Activated CD4-positive, alpha-beta T cell treated with anti-CD3 and anti-CD28 coated beads for 36 hours (primary cell): ENCODE measurements at places on chromosomes 13 and 19. TPM values are rescaled to one million over a fixed set of nuclear protein-coding genes. Genes with fewer than 3 reads are reported as not detected.

- H3K27me3 ChIP-seq, result no peaks in the 10 kb centered on the region
- H3K27ac ChIP-seq, result no peak overlapping the region
- H3K4me3 ChIP-seq, result no peak overlapping the region
- DNase-seq, result no peak
- H3K36me3 ChIP-seq, result peaks cover 57% of the 10 kb centered on the region
- H3K4me1 ChIP-seq, result no peaks in the 10 kb centered on the region
Measured at GRCh38 chr19:33484226-33484774, 37.3 kb downstream of the PEPD start.

GRCh38 chr13:108281901-108282300 lies 12.4 kb downstream of the TNFSF13B start:
- no peaks in the 10 kb centered on the region for H3K36me3 ChIP-seq
- no peak overlapping the region for H3K27ac ChIP-seq
- no peak overlapping the region for H3K4me3 ChIP-seq
- H3K27me3 ChIP-seq, result no peaks in the 10 kb centered on the region
- no peaks in the 10 kb centered on the region for H3K4me1 ChIP-seq
- no peak for DNase-seq

DNA sequence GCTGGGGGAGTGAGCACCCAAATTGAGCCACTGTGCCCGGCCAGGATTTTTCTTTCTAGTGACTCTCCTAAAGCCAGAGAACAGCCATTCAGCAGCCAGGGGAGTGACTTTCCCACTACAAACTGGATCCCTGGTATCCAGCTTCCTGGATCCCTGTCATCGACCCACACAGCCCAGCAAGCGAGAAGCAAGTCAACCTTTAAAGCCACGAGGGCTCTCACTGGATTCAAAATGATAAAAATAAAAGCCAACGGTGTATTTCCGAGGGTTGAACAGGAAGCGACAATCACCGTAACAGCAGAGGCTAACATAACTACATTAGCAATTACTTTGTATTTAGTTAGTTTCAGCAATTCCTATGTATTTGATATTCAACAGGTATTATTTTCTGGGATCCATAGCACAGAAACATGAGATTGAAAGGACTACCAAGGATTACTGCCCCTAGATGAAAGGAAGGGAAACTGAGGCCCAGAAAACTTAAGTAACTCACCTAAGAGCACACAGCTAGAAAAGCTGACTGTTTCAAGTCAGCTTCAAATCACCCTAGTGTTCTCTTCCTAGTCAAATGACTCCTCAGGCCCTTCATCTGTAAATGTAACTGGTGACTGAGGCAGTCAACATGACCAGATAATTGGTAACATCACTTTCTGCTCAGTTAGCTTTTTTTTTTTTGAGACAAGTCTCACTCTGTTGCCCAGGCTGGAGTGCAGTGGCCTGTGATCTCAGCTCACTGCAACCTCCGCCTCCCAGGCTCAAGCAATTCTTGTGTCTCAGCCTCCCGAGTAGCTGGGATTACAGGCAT lies 2.7 kb downstream of the RFX1 start:
- peak; percentile 49 for DNase-seq
- H3K4me1 ChIP-seq, result peaks cover 53% of the 10 kb centered on the region
- H3K4me3 ChIP-seq, result peak overlapping the region; percentile 60
- no peaks in the 10 kb centered on the region for H3K27me3 ChIP-seq
- peak overlapping the region; percentile 96 for H3K27ac ChIP-seq

- no peak overlapping the region for H3K4me3 ChIP-seq
- H3K4me1 ChIP-seq, result no peaks in the 10 kb centered on the region
- H3K36me3 ChIP-seq, result peaks cover 47% of the 10 kb centered on the region
- H3K27me3 ChIP-seq, result no peaks in the 10 kb centered on the region
- no peak for DNase-seq
Measured at GRCh38 chr19:4258181-4258580, 11.3 kb downstream of the YJU2 start.

DNA sequence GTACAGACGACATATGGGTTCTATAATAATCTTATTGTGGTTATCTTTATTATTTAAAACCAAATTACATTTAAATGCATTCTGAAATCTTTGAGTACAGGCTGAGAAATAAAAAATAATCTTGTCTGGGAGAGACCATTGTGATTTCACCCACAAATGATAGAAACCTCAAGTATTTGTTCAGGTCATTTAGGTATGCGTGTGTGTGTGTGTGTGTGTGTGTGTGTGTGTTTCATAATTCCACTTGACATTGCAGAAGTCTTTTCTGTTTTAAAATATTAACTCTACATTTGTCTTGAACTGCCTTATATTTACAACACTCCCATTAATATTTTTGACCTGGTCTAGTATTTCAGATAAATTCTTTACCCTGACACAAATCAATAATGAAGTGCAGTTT lies 126.9 kb downstream of the SPRY2 start:
- no peaks in the 10 kb centered on the region for H3K27me3 ChIP-seq
- H3K4me1 ChIP-seq, result no peaks in the 10 kb centered on the region
- H3K36me3 ChIP-seq, result no peaks in the 10 kb centered on the region
- no peak overlapping the region for H3K4me3 ChIP-seq
- no peak for DNase-seq

ZNF221 gene
- total RNA-seq, result 1.9 TPM

SHISA7 gene
- not detected for total RNA-seq

- H3K36me3 ChIP-seq, result no peaks in the 10 kb centered on the region
- no peak overlapping the region for H3K4me3 ChIP-seq
- no peak overlapping the region for H3K27ac ChIP-seq
- no peak for DNase-seq
- H3K27me3 ChIP-seq, result no peaks in the 10 kb centered on the region
Measured at GRCh38 chr13:48842316-48842715, 133.4 kb upstream of the FNDC3A start.

DNA sequence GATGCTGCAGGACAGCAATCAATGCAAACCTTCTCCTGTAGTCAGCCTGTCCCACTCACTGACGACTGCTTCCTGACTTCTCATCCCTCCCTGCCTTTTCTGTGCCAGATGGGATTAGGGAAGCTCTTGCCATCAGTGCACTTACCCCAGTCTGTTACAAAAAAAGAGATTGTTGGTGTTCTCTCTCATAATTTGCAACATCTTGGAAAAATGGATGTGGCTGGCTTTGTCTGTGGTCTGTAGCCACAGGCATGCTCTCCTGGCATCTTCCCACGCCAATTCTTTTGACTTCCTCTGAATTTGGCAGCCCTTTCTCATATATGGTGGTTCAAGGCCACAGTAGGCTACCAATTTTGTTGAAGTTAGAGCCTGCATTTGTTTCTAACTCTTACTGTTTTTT lies 11.6 kb upstream of the HTR2A start:
- no peak overlapping the region for H3K27ac ChIP-seq
- H3K4me3 ChIP-seq, result no peak overlapping the region
- H3K27me3 ChIP-seq, result peaks cover 2% of the 10 kb centered on the region
- H3K4me1 ChIP-seq, result no peaks in the 10 kb centered on the region
- DNase-seq, result no peak
- H3K36me3 ChIP-seq, result no peaks in the 10 kb centered on the region

GRCh38 chr19:39506944-39507714 lies 7.8 kb upstream of the SELENOV start:
- peak overlapping the region; percentile 76 for H3K4me3 ChIP-seq
- H3K36me3 ChIP-seq, result no peaks in the 10 kb centered on the region
- peak; percentile 81 for DNase-seq

DNA sequence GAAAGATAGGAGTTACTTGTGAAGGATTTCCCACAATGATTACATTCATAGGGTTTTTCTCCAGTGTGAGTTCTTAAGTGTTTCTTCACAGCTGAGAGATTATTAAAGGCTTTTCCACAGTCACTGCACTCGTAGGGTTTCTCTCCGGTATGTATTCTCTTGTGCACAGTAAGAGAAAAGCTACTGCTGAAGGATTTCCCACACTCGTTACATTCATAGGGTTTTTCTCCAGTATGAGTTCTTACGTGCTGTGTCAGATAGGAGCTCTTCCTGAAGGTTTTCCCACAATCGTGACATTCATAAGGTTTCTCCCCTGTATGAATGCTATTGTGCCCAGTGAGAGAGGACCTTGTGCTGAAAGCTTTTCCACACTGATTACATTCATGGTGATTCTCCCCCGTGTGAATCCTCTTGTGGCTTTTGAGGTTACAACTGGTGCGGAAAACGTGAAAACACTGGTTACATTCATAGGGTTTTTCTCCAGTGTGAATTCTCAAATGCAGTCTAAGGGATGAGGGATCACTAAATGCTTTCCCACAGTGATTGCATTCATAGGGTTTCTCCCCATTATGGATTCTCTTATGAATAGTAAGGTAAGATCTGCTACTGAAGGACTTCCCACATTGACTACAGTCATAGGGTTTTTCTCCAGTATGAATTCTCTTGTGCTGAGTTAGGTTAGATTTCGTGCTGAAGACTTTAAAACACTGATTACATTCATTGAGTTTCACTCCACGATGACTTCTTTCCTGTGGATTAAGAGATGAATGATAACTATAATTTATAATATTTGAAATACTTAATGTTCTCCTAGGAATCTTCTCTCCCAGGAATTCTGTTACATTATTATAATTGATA lies 20.6 kb downstream of the ZNF558 start:
- H3K4me3 ChIP-seq, result no peak overlapping the region
- H3K4me1 ChIP-seq, result no peaks in the 10 kb centered on the region
- H3K27ac ChIP-seq, result no peak overlapping the region
- no peak for DNase-seq
- H3K27me3 ChIP-seq, result no peaks in the 10 kb centered on the region

- H3K27ac ChIP-seq, result no peak overlapping the region
- no peak overlapping the region for H3K4me3 ChIP-seq
- no peaks in the 10 kb centered on the region for H3K4me1 ChIP-seq
- H3K27me3 ChIP-seq, result peaks cover 40% of the 10 kb centered on the region
- H3K36me3 ChIP-seq, result no peaks in the 10 kb centered on the region
- no peak for DNase-seq
Measured at GRCh38 chr13:110124201-110124940, 182.6 kb downstream of the COL4A1 start.

- DNase-seq, result peak; percentile 32
- peaks cover 3% of the 10 kb centered on the region for H3K36me3 ChIP-seq
- peaks cover 72% of the 10 kb centered on the region for H3K4me1 ChIP-seq
- no peak overlapping the region for H3K4me3 ChIP-seq
- H3K27ac ChIP-seq, result no peak overlapping the region
Measured at GRCh38 chr13:46575301-46575771, 22.4 kb downstream of the LRCH1 start.

DNA sequence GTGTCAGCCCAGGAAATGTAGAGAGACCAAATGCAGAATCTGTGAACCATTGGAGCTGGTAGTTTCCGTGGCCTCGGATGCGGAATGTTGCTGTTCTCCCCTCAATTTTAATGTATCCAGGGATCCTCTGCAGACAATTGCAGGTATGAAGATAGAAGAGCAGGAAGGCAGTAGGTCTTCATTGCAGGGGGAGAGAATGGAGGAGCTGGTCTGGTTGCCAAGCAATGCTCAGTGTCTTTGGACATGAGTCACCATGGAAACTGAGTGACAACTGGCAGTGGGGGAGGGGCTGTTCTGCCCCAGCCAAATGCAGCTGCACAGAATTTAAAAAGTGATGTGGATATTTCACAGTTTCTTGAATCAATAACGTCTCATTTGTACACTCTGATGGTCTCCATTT lies 56.1 kb upstream of the ZNF835 start:
- peaks cover 3% of the 10 kb centered on the region for H3K36me3 ChIP-seq
- no peak overlapping the region for H3K27ac ChIP-seq
- H3K27me3 ChIP-seq, result no peaks in the 10 kb centered on the region
- no peak overlapping the region for H3K4me3 ChIP-seq

DNA sequence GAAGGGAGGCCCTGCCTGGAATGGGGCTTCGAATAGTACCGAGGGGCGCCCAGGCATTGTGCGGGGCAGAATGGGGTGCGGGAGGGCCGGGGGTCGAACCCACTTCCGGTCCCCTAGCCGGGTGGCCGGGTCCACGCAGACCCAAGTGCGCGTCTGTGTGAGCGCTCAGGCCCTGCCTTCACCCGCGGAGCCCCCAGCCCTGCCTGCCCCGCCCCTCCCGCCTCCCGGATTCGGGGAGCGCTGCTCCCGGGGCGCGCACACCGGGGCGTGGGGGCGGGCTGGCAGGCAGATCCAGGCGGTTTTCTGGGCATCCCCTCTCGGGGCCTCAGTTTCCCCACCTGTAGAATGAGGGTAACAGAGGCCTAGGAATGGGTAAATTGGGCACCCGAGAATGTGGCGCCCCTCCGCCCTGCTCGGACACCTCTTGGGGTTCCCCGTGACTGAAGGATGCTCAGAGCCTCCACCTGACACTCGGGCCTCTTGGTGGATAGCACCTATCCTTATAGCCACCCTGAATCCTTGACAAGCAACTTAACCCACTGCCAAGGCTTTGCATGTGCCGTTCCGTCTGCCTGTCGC lies 682 bp downstream of the PIK3R2 start:
- DNase-seq, result peak; percentile 57
- no peaks in the 10 kb centered on the region for H3K36me3 ChIP-seq
- H3K4me3 ChIP-seq, result peak overlapping the region; percentile 84
- H3K27ac ChIP-seq, result peak overlapping the region; percentile 73

GRCh38 chr13:88376760-88377388 lies 705.7 kb downstream of the SLITRK5 start:
- no peaks in the 10 kb centered on the region for H3K27me3 ChIP-seq
- no peak overlapping the region for H3K4me3 ChIP-seq
- H3K4me1 ChIP-seq, result no peaks in the 10 kb centered on the region
- no peaks in the 10 kb centered on the region for H3K36me3 ChIP-seq
